ENCODE measurements at places on chromosomes 5 and 9. TPM values are rescaled to one million over a fixed set of nuclear protein-coding genes. Genes with fewer than 3 reads are reported as not detected.

DNA sequence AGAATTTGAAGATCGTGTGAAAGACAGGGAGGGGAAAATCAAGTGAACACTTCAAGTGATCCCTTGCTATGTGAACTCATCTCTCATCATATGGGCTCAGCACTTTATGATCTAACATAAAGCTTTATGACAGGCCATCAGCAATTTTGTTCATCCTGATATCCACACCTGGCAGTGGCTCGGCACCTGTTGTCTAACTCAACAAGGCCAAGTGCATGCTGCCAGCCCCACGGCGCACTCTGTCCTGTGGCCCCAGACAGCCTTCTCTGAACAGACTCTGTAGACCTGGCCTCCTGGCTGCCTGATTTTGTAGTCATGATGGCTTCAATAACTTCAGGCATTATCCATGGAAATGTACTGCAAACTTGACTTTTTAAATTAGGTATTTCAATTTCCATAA, 106.3 kb downstream of the MEF2C start:
- H3K27me3 ChIP-seq: no peaks in the 10 kb centered on the region
- no peak overlapping the region for H3K27ac ChIP-seq
- no peak overlapping the region for H3K4me3 ChIP-seq
- no peak for DNase-seq
- H3K4me1 ChIP-seq: no peaks in the 10 kb centered on the region
- H3K36me3 ChIP-seq: no peaks in the 10 kb centered on the region

SLC36A3 gene
- total RNA-seq: not detected

DNA sequence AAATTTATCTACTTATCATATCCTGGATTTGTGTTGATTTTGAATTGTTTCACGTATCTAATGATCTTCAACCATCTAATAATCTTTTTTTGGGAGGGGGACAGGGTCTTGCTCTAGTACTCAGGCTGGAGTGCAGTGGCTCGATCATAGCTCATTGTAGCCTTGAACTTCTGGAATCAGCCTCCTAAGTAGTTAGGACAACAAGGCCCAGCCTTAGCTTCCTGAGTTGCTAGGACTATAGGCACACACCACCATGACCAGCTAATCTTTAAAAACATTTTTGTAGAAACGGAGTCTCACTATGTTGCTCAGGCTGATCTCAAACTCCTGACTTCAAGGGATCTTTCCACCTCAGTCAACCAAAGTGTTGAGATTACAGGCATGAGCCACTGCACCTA, 34.6 kb downstream of the MRPS27 start:
- H3K4me1 ChIP-seq: no peaks in the 10 kb centered on the region
- H3K27me3 ChIP-seq: no peaks in the 10 kb centered on the region
- no peak overlapping the region for H3K27ac ChIP-seq
- DNase-seq: no peak

- no peak for DNase-seq
- H3K27me3 ChIP-seq: no peaks in the 10 kb centered on the region
- H3K4me1 ChIP-seq: no peaks in the 10 kb centered on the region
- H3K27ac ChIP-seq: no peak overlapping the region
- H3K4me3 ChIP-seq: no peak overlapping the region
- no peaks in the 10 kb centered on the region for H3K36me3 ChIP-seq
These were observed 28.3 kb downstream of the WHRN start for GRCh38 chr9:114476891-114477469.

DNA sequence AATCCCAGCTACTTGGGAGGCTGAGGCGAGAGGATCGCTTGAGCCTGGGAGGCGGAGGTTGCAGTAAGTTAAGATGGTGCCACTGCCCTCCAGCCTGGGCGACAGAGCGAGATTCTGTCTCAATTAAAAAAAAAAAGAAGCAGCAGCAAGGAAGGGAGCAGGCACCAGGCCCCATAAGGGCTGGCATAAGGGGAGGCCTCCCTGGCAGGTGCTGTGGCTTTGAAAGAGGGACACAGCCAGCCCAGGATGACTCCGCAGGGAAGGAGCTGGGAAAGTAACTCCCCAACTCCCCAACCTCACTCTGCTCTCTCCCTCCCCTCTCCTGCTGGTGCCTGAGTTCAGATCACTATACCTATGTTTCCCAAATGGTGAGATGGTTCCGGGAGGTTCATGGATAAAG, 70.1 kb downstream of the NDFIP1 start:
- peaks cover 5% of the 10 kb centered on the region for H3K4me1 ChIP-seq
- no peak overlapping the region for H3K4me3 ChIP-seq
- no peak overlapping the region for H3K27ac ChIP-seq

GRCh38 chr5:160036243-160036642, 27.3 kb downstream of the TTC1 start:
- peaks cover 50% of the 10 kb centered on the region for H3K36me3 ChIP-seq
- no peak overlapping the region for H3K4me3 ChIP-seq
- H3K27ac ChIP-seq: no peak overlapping the region
- no peaks in the 10 kb centered on the region for H3K27me3 ChIP-seq
- H3K4me1 ChIP-seq: no peaks in the 10 kb centered on the region

- H3K4me3 ChIP-seq: no peak overlapping the region
- H3K36me3 ChIP-seq: no peaks in the 10 kb centered on the region
- H3K4me1 ChIP-seq: no peaks in the 10 kb centered on the region
- no peaks in the 10 kb centered on the region for H3K27me3 ChIP-seq
- no peak overlapping the region for H3K27ac ChIP-seq
These were observed 6.9 kb downstream of the REEP2 start for GRCh38 chr5:138445547-138446271.

DNA sequence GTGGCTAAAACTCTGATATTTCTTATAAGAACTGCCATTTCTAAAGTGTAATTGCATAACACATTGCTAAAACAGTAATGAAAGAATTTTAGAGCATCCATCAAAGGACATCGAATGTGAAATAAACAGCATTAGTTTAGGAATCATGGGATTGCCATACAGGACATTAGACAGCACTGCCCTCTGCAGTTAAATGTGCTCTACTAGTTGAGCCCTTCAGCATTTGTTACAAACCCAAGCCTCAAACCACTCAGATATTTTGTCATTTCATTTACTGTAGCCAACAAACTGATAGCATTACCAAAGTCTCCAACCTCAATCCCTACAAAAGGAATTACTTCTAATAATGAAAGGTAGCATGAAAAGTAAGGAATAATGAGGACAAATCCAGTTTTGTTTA, 116.8 kb upstream of the COX7C start:
- H3K4me3 ChIP-seq: no peak overlapping the region
- no peak for DNase-seq
- no peaks in the 10 kb centered on the region for H3K27me3 ChIP-seq
- no peaks in the 10 kb centered on the region for H3K4me1 ChIP-seq
- no peak overlapping the region for H3K27ac ChIP-seq

- no peaks in the 10 kb centered on the region for H3K27me3 ChIP-seq
- H3K4me1 ChIP-seq: peaks cover 3% of the 10 kb centered on the region
- DNase-seq: peak; percentile 70
- no peaks in the 10 kb centered on the region for H3K36me3 ChIP-seq
These were observed 60.1 kb downstream of the CDH18 start for GRCh38 chr5:19927919-19928318.

DNA sequence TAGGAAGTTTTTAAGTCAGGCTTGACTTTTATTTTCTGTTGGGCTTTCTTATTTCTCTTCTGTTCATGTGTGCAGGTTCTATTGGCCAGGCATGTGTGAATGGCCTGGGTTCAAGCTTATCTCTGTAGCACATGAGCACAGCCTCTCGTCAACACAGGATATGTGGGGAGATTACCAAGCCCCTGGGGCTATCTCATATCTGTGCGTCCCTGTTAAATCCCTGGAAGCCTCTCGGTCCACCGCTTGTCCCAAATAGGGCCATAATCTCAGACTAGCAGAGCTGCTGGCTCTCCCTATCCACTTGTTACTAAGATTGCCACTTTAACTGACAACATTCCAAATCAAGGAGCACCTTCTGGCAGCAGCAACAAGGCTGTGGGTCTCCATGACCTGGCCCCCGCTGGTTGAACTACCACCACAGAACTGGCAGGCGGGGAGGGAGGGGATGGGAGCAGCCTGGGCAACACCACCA, 28.4 kb upstream of the EBF1 start:
- no peaks in the 10 kb centered on the region for H3K4me1 ChIP-seq
- no peak overlapping the region for H3K27ac ChIP-seq
- H3K27me3 ChIP-seq: no peaks in the 10 kb centered on the region
- no peak overlapping the region for H3K4me3 ChIP-seq
- DNase-seq: no peak

Measured in H9 (cell line).